ENCODE measurements at places on chromosomes 12 and 14.

- DNase-seq = no peak
Measured at GRCh38 chr12:124685689-124686369, 118.4 kb upstream of the NCOR2 start.

DNA sequence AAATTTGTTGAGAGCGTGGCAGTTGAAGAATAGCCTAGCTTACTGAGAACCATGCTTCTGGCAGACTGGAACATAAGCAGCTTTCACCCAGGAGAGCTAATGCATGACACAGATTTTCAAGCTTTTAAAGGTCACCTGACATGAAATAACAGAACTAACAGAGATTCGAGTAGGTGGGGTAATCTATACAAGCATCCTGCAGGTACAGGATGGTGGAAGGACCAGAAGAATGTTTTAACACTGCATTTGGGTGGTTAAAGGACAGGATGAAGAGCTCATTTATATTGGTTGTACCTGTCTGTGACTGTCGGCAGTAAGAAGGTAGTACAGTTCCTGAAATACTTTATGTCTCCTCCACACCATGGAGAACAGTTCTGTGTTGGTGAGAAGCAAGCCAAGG is 8.9 kb downstream of the PELI2 start:
- no peak for DNase-seq

GRCh38 chr12:114263056-114263805 is 142.7 kb downstream of the TBX5 start:
- no peak for DNase-seq

GRCh38 chr14:25308244-25308643 is 258.3 kb upstream of the STXBP6 start:
- no peak for DNase-seq
